HT1080 (cell line): ENCODE measurements at places on chromosomes 6 and 20.

DNA sequence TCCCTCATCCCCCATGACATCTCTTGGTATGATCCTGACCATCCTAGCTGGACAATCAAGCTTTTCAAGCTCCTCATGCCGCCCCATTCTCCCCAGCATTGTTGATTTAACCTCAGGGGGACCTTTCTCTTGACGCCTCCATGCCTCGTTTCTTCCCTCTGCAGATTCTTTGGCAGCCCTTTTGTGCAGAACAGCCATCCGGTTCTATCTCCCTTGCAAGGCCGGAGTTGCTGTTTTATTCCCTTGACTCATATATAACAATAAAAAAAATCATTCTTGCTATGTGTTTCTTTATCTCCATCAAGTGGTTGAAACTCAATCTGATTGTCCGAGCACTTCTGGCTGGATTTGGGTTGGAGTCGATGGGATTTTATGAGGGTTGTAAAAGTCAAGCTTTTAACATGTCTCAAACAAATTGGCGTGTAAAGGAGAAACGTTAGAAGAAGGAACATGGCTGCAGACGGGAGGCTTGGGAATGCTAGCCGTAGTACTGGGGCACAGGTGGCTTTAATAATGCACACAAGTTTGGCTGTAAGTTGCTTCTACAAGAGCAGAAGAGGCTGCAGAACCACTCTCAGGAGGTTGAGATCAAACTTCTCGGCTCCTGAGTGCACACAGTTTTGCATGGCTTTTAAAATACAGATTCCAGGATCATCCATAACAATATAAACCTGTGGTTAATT, 3.9 kb upstream of the SULF2 start:
- no peak for DNase-seq

GRCh38 chr6:18562726-18563125, 175.6 kb downstream of the RNF144B start:
- DNase-seq, result no peak

GRCh38 chr6:97128507-97128906, 154.5 kb downstream of the MMS22L start:
- no peak for DNase-seq

- no peak for DNase-seq
These were observed 103.0 kb downstream of the DLL1 start for GRCh38 chr6:170187669-170188566.

DNA sequence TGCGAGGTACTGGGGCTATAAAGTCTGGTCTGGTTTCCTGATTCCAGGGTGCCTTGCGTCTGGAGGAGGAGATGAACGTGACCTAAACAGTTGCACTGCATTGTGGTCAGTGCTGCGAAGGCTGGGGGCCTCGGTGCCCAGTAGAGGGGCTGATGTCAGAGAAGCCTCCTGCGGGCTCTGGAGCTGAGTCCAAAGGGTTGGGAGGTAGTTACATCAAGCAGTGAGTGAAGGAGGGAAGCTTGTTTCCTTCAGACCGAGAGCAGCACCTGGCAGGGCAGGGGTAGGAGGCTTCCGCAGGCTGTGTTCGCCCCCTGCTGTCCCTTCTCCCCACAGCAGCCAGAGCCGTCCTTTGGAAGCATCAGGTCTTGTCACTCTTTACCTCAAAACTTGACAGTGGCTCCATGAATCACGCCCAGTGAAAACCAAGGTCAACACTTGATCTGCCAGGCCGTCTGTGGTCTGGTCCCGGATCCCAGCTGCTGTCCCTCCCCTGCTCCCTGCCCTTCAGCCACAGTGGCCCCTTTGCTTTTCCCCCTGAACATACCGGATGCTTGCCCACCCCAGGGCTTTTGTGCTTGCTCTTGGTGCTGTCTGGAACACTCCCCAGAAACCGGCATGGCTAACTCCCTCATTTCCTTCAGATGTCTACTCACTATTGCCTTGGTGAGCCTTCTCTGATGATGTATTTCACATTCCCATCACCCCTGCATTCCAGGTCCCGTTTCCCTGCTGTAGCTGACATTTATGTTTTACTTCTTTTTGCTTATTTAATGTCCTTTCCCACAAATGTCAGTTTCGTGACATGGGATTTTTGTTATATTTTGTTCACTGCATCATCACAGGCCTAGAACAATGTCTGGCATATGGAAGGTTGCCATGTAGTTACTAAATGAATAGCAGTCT, 7.0 kb downstream of the DYNLRB1 start:
- peak; percentile 71 for DNase-seq

- DNase-seq, result no peak
These were observed 31.6 kb downstream of the FIG4 start for GRCh38 chr6:109722564-109723254.

DNA sequence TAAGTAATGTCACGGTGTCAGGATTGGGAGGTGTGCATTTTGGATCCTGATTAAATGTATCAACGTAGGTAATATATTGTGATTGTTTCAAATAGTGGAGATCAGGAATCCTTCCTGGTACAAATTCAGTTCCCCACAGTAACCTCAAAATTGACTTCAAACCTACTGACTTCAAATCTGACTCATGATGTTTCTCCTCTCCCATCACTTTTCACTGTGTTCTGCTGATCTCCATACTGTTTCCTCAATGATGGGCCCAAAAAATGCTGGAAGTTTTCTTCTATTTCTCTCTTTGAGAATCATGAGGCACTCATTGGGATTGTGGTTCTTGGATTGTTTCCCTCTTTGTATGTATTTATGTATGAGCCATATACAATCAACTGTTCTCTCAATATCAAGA, 35.9 kb downstream of the LAMA2 start:
- no peak for DNase-seq

- no peak for DNase-seq
These were observed 80.1 kb downstream of the RIPOR3 start for GRCh38 chr20:50611128-50611810.

GRCh38 chr20:11001764-11002540, 328.2 kb upstream of the JAG1 start:
- peak; percentile 99 for DNase-seq

DNA sequence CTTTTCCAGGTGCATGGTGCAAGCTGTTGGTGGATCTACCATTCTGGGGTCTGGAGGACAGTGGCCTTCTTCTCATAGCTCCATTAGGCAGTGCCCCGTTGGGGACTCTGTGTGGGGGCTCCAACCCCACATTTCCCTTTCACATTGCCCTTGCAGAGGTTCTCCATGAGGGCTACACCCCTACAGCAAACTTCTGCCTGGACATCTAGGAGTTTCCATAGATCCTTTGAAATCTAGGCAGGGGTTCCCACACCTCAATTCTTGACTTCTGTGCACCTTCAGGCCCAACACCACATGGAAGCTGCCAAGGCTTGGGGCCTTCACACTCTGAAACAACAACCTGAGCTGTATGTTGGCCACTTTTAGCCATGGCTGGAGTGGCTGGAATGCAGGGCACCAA, 282.8 kb upstream of the SASH1 start:
- no peak for DNase-seq

GRCh38 chr6:158040051-158040803, 58.6 kb downstream of the SYNJ2 start:
- DNase-seq, result peak; percentile 99
